ENCODE measurements at places on chromosomes 12 and 14.

DNA sequence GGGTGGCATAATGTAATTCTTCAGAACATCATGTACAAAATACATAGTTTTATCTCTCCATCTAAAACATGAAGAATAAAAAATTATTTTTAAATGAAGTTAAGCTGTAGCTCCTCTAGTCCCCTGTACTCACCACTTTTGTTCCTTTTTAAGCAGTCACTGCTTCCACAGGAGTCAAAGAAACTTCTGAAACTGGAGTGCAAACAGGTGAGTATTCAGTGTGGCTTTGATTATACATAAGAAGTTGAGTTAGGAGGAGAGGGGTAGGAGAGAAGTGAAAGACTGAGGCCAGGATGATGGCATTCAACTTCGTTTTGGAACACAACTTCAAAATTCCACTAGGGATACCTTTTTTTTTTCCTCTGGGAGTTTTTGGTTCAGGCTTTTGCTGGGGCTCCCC lies 131.4 kb upstream of the CNTN1 start:
- no peak for DNase-seq

GRCh38 chr12:29743801-29744200 lies 39.9 kb downstream of the TMTC1 start:
- DNase-seq = peak; percentile 99

DNA sequence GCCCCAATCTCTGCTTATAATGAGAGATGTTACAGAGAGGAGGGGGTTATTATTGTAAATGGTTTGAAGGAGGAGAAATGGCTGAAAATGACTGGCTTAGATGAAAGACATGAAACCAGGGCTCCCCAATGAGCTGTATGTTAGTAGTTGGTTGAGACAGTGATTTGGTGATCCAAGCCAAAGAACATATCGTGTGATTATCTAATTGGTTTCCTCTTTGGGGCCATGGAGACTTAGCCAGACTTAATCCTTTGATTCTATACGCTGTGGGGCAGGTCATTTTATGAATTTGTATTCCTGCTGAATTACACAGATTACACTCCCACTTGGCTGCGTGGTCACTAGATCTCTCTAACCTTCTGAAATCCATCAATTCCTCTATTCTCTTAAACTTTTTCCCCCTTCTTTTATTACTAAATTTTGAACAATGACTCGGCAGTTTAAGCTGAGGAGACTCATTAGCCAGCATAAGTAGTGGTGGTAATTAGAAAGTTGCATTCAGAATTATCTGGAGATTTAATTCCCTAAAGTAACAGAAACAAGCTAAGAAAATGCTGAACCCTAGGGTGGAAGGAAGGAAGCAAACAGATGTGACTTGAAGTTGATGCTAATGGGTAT lies 5.3 kb downstream of the TTC8 start:
- DNase-seq = no peak

- no peak for DNase-seq
Measured at GRCh38 chr14:35551081-35551480, 17.1 kb downstream of the INSM2 start.

GRCh38 chr12:107325075-107325608 lies 231.8 kb upstream of the CRY1 start:
- DNase-seq = no peak

- no peak for DNase-seq
Measured at GRCh38 chr12:94815958-94816357, 165.6 kb upstream of the TMCC3 start.

GRCh38 chr14:21256539-21257393 lies 12.5 kb downstream of the HNRNPC start:
- no peak for DNase-seq

DNA sequence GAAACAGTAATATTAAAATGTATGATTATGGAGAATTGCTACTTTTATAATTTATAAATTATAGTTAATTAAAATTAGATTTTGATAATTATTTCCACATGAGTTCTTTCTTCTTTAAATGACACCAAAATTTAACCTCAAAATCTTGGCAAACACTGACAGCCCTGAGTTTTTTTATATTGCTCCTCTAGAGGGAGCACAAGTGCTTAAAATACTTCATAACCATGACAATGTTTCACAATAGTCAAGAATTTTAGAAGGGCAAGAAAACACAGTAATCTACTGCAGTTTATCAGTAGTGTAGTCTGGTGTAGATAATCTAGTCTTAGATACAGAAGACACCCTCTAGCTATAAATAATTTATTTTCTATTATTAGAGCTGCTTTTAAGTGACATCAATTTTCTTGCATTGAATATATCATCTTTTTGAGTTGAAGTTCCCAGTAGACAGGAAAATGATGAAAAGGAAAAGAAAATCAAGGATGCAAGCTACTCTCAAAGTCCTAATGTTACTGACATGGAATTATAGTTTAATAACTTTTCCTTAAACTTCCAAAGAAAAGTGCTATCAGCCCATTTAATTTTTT lies 14.3 kb upstream of the PTGER2 start:
- peak; percentile 67 for DNase-seq

- no peak for DNase-seq
Measured at GRCh38 chr14:104576970-104577332, 2.6 kb upstream of the C14orf180 start.

GRCh38 chr14:22178333-22178839 lies 410.6 kb downstream of the DAD1 start:
- DNase-seq = no peak

DNA sequence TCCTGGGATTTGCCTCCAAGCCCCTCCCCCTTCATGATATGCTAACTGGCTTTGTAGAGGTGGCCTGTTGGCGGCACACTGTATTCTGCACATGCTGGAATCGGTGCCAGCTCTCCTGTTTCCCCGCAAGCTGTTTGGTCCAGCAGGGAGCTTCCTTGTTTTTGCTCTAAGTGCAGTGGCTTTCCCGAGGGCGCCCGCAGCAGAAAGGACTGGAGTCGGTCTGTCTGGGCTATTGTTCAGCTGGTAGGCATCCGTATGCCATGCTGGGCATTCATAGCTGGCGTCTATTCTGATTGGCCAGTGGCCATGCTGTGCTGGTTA lies 88.9 kb upstream of the MED13L start:
- no peak for DNase-seq

DNA sequence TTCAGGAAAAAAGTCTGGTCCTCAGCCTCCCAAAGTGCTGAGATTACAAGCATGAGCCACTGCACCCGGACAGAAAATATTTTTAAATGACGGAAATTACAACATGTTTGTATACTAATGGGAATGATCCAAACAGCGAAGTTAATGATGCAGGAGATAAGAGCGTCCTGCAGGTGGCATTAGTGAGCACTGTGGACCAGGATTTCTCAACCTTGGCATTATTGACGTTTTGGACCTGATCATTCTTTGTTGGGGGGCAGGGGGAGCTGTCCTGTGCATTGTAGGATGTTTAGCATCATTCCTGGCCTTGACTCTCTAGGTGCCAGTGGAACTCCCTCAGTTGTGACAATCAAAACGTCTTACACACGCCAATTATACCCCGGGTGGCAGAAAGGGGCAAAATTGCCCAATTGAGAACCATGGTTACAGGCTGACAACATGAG lies 34.1 kb downstream of the SCFD1 start:
- peak; percentile 47 for DNase-seq

DNA sequence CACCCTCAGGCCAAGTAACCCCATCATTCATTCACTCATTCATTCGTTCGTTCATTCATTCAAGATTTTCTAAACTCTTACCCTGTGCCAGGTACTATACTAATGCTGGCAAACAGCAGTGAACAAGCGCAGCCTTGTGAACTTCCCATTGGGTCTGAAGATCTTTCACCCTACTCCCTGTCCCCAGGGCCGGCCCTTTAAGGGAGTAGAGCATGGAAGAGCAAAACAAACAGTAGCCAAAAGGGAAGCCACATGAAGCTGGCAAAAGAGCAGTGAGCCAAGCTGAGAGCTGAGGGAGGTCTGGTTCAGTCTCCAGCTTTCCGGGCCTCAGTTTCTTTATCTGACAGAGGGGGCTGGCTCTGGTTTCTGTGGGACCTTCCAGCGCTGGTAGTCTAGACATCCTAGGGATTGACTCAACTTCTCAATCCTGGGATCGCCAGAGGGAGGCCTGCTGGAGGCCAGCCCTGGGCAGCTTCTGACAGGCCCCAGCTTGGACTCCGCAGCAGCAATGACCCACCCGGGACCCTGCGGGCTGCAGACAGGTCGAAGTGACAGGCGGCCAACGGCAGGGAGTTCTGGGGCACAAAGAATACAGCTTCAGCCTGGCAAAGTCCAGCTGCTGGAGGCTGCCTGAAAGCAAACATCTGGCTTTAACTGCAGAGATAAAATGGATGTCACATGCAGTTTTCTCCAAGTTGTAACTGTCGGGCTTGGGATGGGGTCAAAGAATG lies 27.1 kb downstream of the ACTN1 start:
- DNase-seq = no peak

GRCh38 chr12:31991815-31992214 lies 32.6 kb downstream of the RESF1 start:
- no peak for DNase-seq

- DNase-seq = no peak
Measured at GRCh38 chr14:51715742-51716141, 64.0 kb downstream of the FRMD6 start.

DNA sequence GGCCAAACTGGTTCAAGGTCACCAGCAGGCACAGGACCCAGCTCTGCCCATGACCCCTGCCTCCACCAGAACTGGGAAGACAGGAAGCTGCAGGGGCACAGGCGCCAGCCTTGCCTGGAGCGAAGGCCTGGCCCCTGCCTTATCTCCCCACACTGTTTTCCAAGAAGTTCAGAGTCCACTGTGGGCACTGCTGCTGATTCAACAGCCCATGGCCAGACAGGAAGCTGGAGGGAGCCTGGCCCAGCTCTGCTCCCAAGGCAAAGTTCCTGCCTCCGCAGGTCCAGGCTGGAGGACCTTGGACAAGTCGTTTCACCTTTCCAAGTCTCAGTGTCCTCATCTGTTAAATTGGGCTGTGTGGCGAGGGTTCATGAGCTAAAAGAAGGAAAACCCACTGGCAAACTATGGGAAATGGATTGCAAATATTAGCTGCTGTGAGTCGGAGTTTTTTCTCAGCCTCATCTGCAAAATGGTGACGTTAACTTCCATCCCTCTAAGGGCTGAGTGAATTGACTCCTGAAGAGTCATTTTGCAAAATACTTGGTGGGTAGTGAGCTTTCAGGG lies 1.2 kb downstream of the PHETA1 start:
- no peak for DNase-seq

DNA sequence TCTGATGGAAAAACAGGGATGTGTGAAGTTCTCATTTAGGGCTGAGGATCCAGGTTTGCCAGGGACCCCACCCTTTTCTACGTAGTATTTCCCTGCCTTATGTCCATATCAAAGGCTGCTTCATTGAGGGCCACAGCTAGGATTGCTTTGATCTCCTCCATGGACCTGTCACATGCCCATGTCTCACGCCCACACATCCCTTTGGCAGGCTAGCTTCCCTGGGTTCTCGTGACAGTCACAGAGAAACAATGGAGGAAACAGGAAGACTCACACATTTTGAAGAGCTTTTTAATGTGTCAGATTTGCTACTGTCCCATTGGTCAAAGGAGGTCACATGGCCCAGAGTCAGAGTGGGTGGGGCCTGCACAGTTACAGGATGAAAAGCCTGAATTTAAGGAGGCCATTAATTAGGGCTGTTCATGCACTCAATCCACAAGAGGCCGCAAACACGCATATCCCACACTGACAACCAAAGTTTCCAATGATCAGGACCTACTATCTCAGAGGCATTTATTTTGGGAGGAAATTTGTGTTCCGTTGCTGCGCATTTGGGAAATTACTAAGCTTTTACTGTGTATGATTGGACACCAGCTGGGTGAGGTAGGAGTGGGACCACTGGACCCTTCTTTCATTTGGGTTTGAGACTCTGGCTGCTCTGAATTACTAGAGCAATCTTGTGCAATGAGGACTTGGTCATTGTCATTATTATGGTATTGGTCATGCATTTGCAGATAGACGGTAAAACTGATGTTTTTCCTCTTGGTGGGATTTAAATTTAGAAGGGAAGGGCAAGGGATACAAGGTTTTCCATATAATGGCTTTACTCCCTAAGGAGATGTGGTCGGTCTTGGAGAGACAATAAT lies 266.2 kb downstream of the KTN1 start:
- no peak for DNase-seq

- DNase-seq = no peak
Measured at GRCh38 chr14:94343238-94344005, 20.3 kb upstream of the SERPINA6 start.

DNA sequence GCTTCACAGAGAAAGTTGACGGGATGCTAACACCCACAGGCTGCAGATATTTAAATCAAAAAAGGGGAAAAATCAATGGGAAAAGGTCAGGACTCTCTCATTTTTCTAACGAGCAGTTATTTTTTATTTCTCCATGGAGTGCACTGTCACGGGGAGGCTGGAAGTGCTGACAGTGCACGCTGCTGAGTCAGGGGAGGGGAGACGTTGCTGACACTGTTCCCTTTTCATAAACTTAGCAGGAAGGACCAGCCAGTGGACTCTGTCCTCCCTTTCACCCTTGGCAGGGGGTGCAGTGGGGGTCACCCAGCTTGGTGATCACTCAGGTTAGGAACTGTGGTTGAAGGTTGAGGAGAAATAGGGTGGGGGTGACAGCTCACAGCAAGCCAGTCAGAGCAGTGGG lies 65.6 kb upstream of the FUT8 start:
- DNase-seq = no peak

DNA sequence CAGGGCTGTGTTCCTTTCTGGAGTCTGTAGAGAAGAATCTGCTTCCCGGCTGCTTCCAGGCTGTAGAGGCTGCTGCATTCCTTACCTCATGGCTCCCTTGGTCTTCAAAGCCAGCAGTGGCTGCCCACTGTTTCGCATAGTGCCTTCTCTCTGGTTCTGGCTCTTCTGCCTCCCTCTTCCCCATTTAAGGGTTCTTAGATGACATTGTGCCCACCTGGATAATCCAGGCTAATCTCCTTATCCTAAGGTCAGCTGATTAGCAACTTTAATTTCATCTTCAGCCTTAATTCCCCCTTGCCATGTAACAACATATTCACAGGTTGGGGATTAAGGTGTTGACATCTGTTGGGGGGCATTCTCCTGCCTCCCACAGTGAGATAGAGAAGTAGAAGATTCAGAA lies 208.6 kb upstream of the TMTC1 start:
- DNase-seq = no peak

GRCh38 chr12:85147331-85147730 lies 111.2 kb downstream of the LRRIQ1 start:
- DNase-seq = no peak

DNA sequence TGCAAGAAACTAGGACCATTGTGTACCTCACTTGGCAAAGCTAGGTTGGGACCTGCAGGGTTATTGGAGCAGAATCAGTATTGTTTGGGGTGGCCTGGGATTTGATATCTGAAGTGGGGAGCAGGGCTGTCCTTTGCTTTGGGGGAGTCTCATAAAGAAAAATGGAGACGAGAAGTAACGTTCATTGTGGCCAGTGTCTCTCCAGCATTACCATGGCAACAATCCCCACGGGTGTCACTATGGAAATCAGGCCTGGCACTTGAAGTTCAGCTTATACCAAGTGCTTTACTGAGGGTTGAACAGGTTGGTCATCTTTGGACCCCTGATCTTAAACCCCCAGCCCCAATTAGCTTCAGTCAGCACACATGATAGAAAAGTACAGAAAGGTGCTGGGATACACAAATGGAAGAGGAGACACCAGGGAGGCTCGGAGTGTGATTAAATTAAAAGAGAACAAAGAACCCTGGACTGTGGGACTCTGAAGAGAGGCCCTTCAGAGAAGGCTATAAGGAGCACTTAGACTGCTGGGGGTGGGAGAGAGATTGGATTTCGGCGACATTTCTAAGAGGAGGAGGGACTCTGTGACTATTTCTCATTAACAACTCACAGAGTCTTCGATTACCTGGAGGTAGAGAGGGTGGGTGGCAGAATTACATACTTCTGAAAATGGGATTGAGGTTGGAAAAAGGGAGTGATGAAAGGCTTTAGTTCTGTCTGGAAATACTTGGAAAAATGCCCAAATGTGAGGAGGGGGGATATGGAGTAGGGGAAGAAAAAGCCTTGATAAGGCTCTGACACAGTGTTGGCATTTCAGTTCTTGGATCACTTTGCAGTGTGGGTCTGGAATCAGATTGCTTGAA lies 3.7 kb downstream of the KIF5A start:
- no peak for DNase-seq

Measured in HCEC 1CT (cell line).